Activated CD8-positive, alpha-beta memory T cell treated with anti-CD3 and anti-CD28 coated beads, Interleukin-2, amount 10 ng/mL, durations not matched to agents 7 days and 5 days (primary cell): ENCODE measurements at places on chromosomes 7 and 10. TPM values are rescaled to one million over a fixed set of nuclear protein-coding genes. Genes with fewer than 3 reads are reported as not detected.
A peak's percentile ranks its signal among the peaks of the same experiment; 100 is the strongest.

DNA sequence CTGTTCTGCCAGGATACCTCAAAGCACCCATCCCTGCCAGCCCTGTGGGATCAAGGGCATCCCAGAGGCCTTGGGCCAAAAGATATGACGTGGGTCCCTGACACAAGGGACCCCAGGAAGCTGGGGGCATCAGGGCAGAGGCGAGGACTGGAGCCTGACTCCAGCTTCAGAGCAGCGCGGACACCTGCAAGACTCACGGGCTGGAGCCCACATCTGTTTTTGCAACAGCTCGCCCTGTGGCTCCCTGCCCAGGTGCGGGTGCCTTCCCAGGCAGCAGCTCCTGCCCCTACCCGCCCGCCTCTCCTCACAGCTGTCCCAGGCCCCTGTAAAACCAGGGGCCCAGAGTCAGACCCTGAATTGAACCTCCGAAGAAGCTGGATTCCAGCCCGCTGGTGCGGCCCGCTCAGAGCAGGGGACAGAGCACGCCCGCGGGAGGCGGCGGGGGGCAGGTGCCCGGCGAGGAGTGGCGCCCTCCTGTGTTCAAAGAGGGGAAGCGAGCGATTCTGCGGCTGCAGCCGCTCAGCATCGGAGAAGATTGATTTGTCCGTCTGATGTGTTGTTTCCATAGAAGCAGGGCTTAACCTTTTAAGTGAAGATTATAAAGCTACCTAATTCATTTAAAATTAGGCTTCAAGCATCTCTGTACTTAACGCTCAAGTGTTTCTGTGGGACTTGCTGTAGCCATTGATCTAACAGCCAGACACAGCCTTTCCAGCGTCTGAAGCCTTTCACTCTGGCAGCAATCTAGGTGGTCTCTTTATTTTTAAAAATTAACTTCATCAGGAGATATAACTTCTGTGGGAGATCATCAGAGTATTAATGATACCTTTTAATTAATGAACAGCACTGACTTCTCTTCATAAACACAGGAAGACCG, 88.4 kb downstream of the BEND7 start:
- peak; percentile 60 for DNase-seq

GRCh38 chr10:2744547-2745200, 322.7 kb upstream of the PFKP start:
- no peak for DNase-seq

GRCh38 chr10:80459047-80459865, 5.1 kb downstream of the TSPAN14 start:
- DNase-seq: peak; percentile 93

DNA sequence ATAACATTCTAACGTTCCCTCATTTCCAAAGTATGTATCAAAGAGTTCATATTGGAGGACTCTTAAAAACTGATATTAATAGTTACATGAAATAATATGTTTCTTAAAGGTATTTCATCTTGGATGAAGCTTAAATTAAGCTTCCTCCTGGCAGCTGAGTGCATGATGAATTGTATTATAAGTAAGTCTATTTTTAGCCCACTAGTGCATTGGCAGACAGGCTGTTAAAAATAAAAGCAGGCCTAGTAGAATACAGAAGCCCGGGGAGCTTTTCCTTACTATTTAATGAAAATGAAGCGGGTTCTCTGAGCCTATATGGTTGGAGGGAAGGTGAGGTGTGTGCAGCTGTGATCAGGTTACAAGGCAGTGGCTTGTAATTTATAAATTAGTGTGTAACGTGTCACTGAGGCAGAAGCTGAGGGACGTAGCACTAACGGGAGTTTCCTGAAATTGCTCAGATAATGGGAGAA, 130.7 kb upstream of the KMT2E start:
- DNase-seq: no peak

DNA sequence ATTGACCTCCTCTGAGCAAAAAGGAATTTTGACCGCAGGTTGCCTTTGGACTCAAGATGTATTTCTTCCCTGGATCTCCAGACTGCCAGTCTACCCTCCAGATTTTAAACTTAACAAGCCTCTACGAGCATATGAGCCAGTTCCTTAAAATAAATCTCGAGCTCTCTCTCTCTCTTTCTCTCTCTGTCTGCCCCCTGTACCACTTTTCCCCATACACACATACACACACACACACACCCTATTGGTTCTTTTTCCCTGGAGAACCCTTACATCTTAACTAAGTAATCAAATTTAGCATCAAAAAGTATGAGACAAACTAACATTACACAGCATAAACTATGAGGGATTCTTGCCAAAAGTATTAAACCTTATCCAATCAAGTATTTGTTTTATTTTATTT, 11.4 kb downstream of the BCAP29 start:
- DNase-seq: no peak

DNA sequence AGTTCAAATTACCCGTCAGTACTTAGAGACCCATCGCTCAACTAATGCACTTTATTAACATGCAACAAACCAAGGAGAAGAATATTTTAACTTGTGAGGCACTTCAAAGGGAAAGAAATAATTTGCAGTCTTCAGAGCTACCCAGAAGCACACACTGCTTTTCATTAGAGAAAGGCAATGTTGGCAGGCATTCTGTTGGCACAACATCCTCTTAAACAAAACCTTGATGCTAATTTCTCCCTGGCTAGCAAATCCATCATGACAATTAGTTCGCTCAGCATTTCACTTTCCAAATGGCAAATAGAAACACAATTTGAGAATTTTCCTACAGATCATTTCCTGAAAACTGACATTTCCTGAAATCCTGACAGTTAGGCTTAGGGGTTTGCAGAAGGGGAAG, 155.6 kb upstream of the FAM13C start:
- no peak for DNase-seq

GRCh38 chr10:82378146-82378545, 503.2 kb downstream of the NRG3 start:
- DNase-seq: no peak

DNA sequence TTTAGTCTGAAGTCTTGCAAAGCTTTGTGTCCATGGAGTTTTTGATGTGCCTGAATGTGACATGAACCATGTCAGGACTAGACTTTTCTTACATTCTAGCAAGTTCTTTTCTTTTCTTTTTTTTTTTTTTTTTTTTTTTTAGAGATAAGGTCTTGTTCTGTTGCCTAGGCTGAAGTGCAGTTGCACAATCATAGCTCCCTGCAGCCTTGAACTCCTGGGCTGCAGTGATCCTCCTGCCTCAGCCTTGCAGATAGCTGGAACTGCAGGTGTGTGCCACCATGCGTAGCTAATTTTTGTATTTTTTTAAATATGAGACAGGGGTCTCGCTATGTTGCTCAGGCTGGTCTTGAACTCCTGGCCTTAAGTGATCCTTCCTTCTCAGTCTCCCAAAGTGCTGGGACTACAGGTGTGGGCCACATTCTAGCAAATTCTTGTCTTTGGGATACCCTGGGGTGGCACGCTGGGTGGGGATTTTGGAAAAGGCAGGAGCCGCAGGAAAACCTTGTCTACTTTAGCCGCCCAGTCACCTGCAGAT, 152.8 kb downstream of the SVIL start:
- no peak for DNase-seq

KLLN gene
- total RNA-seq: 0.84 TPM

DNA sequence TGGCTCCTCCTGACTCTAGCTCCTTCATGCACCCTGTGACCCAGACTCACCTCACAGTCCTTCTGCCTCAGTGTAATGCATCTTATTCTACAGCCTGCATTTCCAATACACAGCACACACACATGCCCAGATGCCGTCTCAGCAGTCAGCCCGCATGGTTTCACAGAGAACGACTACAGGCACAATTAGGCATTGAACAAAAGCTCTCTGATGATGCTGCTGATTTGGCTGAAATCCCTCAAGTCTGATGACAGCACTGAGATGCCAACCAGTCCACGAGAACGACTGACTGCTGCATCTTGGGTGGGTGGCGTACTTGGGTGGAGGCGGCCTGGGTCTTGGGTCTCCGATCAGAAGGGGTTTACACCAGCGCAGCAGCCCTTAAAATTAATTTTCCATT, 200.4 kb downstream of the TAX1BP1 start:
- no peak for DNase-seq

DNA sequence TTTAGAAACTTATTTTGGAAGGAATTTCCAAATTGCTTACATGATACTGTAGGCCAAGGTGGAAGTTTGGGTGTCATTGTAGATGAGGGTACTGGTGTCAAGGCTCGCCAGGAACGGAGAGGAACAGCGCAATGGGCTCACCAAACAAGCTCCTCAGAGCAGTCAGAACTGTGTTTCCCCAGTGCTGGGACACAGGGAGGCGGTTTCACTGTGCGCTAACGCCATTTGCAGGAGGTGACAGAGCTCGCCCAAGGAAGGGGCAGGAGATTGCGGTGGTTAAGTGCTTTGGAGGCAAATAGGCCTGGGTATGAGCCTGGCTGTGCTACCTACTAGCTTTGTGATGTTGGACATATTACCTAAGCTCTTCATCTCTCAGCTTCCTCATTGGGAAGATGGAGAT, 57.3 kb downstream of the HHEX start:
- DNase-seq: no peak

DNA sequence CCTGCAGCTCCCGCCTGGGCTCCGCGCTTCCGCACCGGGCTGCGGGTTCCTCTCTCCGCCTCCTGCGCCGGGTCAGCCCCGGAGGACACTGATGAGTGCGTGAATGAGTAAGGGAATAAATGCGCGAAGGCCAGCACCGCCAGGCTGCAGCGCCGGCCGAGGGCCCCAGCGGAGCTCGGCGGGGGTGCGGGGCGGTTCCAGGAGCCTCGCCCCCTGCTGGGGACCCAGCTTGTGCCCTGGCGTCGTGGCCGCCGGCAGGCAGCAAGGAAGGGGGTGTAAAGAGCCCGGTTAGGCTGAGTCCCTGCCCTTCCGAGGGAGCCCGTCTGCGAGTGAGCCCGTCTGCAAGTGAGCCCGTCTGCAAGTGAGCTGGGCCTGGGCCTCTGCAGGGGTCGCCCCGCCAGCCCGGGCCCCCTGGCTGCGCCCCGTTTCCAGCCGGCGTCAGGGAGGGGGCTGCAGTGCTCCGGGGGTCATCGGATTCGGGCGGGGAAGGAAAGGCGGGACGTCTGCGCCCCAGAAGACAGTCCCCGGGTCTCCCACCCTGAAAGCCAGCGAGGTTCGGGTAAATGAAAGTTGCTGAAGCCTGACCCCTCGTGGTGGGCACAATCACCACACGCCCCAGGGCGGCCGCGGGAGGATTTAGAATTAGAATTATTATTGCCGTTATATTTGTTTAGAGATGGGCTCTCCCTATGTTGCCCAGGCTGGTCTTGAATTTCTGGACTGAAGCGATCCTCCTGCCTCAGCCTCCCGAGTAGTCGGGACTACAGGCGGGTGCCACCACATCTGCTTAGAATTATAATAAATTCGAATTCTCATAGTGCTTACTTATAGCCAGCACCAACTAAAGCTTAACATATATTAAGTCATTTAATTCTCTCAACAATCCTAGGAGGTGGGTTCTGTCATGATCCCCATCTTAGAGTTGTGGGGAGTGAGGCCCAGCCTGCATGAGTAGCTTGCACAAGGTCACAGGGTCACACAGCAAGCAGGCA, 8.6 kb upstream of the CRYGN start:
- DNase-seq: peak; percentile 84

DNA sequence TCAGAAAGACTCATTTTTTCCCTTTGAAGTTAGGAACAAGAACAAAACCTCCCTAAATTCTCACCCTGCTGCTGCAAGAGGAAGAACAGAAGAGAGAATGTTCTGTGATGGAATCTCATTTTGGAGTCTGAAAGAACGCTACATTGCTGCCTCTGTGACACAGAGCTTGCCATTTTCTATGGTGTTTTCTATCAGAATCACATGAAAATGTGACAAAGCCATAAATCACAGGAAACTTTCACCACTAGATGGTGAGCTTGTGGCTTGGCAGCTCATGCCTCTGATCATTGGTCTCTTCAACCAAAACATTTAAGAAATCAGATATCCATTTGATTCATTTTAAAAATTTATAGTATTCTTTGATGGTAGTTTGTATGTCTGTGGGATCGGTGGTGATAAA, 82.9 kb downstream of the CADPS2 start:
- DNase-seq: no peak

DNA sequence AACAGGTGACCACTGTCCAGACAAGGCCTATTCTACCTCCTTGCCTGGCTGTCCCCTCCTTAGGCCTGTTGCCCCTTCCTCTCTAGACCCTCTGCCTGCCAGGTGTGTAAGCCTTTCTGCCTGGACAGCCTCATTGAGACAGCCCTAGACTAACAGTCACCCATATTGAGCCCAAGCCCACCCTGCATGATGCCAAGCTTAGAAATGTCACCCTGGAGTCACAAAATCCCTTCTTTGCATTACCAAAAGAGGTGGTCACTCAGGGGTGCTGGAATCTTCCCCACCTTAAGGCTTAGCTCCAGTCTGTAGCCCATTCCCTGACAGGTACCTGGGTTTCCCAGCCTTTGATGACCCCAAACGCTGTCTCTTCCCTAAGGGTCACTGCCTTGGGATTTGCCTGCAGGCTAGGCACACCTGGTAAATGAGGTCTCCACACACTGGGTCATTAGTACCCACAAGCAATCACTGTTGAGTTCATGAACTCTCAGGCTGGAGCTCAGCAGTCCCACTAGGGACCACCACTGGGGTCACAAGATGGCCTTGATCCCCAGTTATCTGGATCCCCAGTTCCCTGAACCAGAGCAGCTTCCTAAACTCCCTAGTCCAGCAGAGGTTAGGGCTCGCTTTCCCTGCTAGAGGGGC, 54.9 kb upstream of the CAMK2B start:
- DNase-seq: peak; percentile 19

PPIF gene
- total RNA-seq: 144 TPM

TM9SF3 gene
- total RNA-seq: 61.4 TPM

FAM221A gene
- total RNA-seq: 5.6 TPM

- DNase-seq: no peak
Observed at GRCh38 chr7:27564881-27565482, 97.7 kb downstream of the HIBADH start.

UTF1 gene
- not detected for total RNA-seq

- DNase-seq: no peak
Observed at GRCh38 chr7:122577449-122578003, 121.4 kb downstream of the RNF133 start.

DNA sequence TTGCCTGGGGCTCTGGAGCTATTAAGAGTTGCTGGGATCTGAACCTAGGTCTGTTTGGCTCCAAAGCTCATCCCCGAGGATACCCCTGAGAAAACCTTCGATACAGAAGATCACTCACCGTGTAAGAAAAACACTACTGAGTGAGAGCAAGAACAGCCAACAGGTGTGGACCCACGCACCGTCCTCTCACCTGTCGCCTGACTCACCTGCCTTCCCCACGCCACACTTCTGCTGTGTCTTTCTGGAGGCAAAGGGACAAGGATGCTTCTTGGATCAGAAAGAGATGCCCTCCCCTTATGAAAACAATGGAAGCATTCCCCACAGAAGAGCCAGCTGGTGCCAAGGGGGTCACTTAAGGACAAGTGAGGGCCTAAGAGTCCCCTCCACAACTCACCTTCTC, 46.7 kb downstream of the COL13A1 start:
- DNase-seq: no peak

PIP gene
- not detected for total RNA-seq

CRYGN gene
- total RNA-seq: not detected
